IgD-negative memory B cell (primary cell): ENCODE measurements at places on chromosomes 6 and 20. TPM values are rescaled to one million over a fixed set of nuclear protein-coding genes. Genes with fewer than 3 reads are reported as not detected.

The RNF217 gene
- not detected for polyA plus RNA-seq

The C2 gene
- polyA plus RNA-seq = not detected

The TMEM14C gene
- 83.5 TPM for polyA plus RNA-seq

The KHDC1L gene
- polyA plus RNA-seq = not detected

The TFAP2D gene
- polyA plus RNA-seq = not detected

The GLP1R gene
- not detected for polyA plus RNA-seq

The VIP gene
- polyA plus RNA-seq = not detected

The DTNBP1 gene
- 56.3 TPM for polyA plus RNA-seq

The ZBTB12 gene
- not detected for polyA plus RNA-seq

The BPIFA1 gene
- polyA plus RNA-seq = not detected

The BCAS4 gene
- 118 TPM for polyA plus RNA-seq

The ECT2L gene
- 0.23 TPM for polyA plus RNA-seq

The FAM162B gene
- not detected for polyA plus RNA-seq

The VPS16 gene
- polyA plus RNA-seq = 22.4 TPM
